GM12864 (cell line): ENCODE measurements at places on chromosomes 11 and 22.
A peak's percentile ranks its signal among the peaks of the same experiment; 100 is the strongest.

GRCh38 chr11:63492441-63492840 is 1.5 kb upstream of the PLAAT5 start:
- no peak for DNase-seq

- no peak for DNase-seq
Measured at GRCh38 chr22:20191000-20191515, 40.2 kb upstream of the CCDC188 start.

- DNase-seq: no peak
Measured at GRCh38 chr11:11798586-11799438, 43.0 kb upstream of the USP47 start.

DNA sequence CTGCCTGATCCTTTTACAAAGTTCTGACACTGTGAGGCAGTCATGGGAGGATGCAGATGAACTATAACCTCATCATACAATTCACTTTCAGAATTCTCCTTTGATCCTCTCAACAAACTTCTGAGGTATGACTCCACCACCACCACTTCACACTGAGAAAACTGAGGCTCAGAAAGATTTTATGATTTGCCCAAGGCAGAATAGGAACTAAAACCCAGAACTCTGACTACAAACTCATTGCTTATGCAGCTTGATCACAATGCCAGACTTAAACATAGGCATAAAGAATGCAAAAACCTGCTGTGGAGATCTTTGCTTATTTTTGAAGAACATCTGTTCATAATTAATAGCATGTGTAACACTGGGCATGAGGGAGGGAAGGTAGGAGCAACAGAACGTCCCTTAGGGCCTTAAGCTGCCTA is 20.4 kb downstream of the FAM168A start:
- no peak for DNase-seq

DNA sequence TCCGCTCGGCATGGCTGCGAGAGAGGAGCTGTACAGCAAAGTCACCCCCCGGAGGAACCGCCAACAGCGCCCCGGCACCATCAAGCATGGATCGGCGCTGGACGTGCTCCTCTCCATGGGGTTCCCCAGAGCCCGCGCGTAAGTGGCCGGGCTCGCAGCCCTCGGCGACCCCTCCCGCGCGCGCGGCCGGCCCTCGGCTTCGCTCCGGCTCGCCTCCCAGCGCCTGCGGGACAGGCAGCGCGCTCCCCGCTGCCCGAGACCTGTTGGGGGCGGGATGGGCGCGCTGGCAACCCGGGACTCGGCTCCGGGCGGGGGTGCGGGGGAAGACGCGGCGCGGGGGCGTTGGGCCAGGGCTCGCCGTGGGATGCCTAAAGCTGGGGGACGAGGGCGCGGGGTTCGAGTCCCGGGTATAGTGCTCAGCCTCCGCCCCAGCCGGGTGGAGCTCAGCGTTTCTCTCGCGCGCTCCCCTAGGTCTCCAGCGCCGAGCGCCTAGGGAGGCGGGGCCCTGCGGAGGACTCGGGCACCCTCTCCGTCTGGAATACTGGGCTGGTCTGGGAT is 630 bp downstream of the UBASH3B start:
- no peak for DNase-seq

DNA sequence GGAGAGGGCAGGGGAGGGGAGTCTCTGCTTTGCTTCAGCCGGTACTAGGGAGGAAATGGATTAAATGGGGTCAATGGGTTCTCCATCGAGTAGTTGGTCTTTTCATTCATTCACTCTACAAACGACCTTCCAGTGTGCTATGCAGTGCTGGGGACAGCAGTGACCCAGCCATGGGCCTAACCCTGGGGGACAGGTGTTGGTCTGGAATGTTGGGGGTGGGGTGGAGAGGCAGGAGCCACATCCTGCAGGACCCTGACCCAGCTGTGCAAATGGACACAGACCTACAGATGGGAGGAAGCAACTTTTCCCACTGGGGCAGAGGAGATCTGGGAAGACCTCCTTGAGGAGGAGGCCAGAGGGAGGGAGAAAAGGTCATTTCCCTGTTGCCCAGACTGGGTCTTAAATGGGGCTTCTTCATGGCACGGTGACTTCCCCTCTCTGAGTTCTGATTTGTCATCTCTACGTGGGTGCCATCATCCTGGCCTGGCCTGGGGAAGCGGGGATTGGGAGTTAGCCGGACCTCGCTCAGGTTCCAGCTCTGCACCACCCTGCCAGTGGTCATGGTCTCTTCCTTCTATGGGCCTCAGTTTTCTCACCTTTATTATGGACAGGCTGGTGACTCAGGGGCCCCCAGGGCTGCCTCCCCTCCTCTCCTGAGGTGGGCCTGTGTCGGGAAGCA is 2.0 kb downstream of the CYTH4 start:
- DNase-seq: no peak

- no peak for DNase-seq
Measured at GRCh38 chr11:33701302-33702230, 940 bp upstream of the C11orf91 start.

DNA sequence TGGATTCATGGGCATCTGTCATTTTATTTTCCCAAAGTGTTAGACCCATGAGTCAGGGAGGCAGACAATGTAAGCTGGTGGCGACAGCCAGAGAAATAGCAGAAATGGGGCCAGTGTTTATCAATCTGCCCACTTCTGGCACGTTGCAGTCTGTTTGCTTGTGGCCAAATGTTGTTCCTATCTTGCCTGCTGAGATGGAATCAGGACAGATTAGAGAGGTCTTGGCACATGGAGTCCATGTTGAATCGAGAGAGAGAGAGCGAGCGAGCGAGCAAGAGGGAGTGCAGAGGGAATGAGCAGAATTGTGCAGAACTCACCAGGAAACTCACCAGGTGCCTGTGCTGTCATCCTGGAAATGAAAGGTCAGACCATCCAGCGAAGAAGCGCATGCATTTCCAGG is 21.9 kb upstream of the PARVG start:
- DNase-seq: no peak

DNA sequence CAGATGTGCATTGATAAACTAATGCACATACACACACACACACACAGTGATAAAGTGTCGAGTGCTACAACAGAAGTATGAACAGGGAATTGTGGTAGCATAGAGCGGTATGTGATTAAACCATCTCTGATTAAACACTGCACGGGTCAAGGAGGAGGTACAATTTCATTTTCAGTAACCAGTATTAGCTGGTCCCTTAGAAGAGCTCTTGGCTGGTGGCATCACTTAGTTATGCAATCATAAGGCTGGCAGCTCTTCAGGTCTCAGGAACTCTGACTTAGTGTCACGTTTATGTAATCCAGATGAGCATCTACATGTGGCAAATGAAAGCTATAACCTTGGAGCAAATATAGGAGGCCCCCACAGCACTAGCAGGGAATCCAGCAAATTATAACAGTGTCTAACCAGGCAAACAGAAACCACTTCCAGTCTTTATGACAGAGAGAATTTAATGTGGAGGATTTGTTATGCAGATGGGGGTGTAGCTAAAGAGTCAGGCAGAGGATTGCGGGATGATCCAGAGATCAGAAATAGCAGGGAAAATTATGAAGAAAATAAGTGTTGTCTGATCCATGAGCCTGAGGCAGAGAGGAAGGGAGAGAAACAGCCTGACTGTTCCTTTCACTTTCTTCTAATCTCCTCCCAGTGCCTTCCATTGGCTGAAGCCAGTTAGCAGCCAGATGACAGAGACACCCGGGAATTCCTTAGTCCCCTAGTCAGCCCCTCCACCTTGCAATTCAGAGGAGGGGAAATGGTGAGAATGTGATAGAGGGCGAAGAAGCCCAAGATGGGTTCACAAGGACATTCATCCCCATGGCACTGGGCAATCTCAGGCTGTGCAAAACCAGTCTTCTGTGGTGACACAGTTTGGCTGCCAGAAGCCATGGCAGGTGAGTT is 533.1 kb upstream of the TENM4 start:
- no peak for DNase-seq

DNA sequence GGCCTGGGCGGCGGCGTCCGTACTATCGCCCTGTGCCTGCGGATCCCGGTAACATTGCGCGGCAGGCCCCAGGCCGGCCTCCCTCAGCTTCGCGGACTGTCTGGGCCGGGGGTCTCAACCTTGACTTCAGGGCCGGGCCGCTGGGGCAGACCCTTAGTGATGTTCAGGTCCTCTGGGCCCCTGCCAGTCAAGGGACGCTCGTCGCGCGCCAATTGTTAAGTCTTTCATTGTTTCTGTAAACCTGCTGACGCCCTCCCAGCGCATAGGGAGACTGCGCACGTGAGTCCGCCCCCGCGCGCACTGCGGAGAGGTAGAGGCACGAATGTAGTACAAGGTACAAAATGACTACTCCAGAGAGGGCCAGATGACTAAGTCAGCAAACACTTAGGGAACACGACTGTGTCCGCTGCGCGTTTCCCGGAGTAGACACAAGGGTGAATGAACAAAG is 451 bp upstream of the HDHD5 start:
- peak; percentile 30 for DNase-seq

DNA sequence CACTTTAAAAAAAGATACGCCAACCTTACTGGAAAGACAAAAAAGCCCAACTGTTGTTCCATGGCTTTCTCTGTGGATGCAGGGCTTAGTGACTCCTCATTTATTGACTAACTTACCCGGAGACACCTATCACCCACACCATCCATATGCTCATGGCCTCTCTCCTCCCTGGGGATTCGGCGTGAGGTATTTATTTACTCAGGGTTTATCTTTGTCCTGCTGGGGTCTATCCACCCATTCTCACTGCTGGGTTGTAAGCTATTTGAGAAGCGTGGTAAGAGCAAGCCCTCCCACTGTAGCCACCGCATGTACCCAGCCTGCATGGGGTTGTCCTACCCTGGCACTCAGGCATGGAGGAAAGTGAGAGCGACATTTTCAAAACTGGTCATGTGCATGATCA is 93.6 kb downstream of the NELL1 start:
- DNase-seq: no peak

- no peak for DNase-seq
Measured at GRCh38 chr11:130785380-130786116, 130.7 kb downstream of the SNX19 start.

GRCh38 chr11:12581923-12582322 is 92.3 kb upstream of the TEAD1 start:
- no peak for DNase-seq
